ENCODE measurements at places on chromosomes 1 and 21.

DNA sequence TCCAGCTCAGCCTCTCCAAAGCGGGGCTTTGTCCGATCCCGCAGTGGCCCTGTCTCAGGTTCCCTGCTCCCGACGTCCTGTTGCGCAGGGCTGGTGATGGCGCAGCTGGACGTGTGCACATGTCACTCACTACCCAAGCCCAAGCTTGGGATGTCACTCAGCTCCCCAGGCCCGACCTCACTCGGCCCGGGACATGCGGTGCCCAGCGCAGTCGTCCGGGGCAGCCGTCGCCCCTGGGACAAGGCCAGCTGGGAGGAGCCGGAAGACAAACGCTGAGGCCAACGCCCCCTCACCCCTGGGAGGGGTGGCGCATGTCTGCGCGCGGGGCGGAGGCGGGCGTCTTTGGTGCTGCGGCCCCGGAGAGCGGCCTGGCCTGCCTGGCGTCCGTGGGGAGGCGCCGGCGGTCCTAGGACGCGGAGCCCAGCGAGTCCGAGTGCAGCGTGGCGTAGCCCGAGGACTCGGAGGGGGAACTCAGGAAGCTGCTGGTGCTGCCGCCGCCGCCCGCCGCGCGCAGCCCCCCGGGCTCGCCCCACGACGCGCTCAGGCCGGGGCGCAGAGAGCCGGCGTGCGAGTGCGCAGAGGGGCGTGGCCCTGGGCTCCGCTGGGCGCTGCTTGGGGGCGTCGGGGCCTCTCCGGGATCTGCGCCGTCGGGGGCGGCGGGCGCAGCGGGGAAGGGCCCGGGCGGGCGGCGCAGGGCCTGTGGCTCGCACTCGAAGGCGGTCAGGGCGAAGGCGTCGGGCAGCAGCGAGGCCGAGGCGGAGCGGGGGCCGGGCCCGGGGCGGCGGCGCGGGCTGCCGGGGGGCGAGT is 5.2 kb downstream of the HES3 start:
- DNase-seq = no peak

DNA sequence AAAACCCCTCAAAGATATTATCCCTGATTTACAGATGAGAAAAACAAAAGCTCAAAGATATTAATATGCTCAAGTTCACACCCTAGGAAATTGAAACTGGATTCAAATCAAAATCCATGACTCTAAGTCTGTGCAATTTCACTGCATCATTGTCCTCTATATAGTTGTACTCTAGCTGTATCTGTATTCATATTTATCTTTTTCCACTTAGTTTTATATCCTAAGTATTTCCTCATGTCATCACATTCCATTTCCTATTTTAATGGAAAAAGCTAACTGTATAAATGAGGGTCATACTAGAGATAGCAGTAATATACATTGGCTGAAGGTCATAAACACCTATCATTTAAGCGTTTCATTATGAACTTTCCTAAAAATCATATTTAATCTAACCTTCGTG is 42.2 kb upstream of the RALGPS2 start:
- DNase-seq = no peak

DNA sequence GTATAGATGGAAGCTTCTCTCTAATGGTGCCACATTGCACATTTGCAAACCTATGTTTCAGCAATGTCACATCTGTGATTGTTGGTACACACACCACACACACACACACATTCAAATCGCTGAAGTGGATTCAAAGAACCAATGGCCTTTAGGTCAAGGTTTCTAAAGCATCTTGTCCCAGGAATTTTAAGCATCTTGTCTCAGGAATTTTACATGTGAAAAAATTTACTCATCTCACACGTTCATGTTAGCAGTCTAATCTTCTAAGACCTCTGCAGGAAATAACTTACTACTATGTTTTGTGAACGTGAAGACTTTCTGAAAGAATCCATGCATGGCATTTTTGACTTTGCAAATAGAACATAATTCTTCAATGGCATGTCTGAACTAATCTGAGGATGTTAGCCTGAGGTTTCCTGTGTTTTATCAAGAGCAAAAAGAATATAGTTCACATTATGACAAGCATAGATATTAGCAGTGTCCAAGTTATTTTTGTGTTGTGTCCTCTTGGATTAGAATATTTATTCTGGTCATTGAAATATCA is 125.1 kb downstream of the CYYR1 start:
- DNase-seq = no peak

DNA sequence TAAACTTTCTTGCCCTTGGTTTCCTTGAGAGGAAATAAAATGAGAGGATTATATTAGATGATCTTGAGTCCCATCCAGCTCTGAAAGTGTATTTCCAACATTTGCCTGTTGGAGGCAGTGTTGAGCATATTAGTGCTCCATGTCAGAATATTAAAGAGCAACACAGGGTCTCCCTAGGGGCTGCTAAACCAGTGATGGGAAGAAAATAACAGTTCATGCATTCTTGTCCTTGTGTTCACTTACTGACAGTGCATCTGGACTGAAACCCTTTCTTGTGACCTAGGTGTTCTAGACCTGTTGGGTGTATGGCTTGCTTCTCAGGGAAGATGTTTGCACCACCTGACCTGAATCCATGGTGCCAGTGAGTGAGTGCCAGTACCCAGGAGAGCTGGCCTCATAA is 124.7 kb upstream of the KIAA0040 start:
- no peak for DNase-seq

DNA sequence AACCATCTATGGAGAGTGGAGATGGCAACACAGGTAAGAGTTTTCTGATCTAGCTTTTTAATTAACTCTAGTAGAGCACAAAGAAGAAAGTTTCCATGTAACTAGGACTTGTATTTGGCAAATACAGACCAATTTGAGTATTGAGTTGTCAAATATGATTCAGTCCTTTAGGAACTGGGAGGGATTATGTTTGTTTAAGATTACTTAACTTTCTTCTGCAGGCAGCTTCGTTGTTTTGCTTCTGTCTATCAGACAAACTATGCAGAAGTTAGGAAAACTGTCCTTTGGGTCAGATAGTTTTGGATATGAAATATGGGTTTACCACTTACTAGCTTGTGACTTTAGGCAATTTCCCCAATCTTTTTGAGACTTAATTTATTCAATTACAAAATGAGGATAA is 111.8 kb downstream of the POU2F1 start:
- no peak for DNase-seq

DNA sequence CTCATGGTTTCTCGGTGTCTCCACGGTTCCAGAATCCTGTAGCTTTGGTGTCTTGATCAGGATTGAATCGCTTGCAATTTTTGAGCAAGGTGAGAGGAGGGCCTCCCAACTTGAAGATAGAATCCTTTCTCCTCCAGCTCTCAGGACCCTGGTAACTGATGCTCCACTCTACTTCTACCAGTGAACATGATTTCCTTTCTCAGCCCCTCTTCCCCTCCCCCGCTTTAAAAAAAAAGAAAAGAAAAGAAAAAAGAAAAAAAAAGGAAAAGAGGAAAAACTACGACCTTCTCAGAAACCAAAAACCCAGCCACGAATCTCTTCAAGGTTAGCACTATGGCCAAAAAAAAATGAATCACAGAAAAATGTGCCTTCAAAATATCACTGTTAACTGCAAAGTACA is 1.2 kb downstream of the ARHGEF11 start:
- DNase-seq = no peak

DNA sequence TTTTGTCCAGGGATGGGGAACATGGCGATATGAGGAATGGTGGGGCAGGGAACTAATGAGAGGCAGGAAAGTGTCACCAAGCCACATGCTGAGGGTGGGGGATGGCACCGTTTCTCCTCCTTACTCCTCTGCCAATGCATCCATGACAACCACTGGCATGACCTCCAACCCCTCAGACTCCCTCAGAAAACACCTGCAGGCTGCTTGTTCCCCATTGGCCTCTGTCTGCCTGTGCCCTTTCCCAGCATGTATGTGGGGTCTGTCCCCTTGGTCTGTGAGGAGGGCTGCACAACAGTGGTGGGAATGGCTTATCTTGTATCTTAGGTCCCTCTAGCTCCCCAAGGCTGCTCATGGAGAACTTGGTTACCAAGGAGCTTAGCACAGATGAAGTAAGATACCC is 137.2 kb upstream of the NGF start:
- no peak for DNase-seq

DNA sequence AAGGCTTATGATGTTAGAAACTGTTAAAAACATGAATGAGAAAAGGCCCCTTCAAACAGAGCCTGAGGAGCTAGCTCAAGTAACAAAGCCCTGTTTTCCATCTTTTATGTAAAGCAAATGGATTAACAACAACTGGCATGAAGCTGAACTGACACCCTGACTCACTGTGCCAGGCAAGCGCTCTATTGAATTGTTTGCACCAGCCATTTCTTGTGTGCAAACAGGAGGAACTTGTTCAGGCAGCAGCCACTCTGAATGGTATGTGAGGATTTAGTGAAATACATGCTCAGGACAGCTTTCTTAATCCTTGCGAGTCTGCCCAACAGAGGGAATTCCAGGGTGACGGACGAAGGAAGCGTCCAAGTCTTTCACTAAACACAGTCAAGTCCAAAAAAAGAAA is 291.1 kb upstream of the ADGRL2 start:
- DNase-seq = no peak

- DNase-seq = no peak
Observed at GRCh38 chr1:223358826-223359225, 5.2 kb downstream of the SUSD4 start.

GRCh38 chr1:234730770-234731568 is 121.0 kb upstream of the IRF2BP2 start:
- no peak for DNase-seq
